Natural killer cell (primary cell): ENCODE measurements at places on chromosomes 2 and 18. TPM values are rescaled to one million over a fixed set of nuclear protein-coding genes. Genes with fewer than 3 reads are reported as not detected.

The ERFE gene
- 0.33 TPM for total RNA-seq

The CFAP221 gene
- not detected for total RNA-seq

The CKAP2L gene
- total RNA-seq = 3.4 TPM

The STARD6 gene
- total RNA-seq = not detected

The GYPC gene
- total RNA-seq = 74.2 TPM

The CPO gene
- not detected for total RNA-seq

The GPBAR1 gene
- total RNA-seq = 1.4 TPM

The TSN gene
- total RNA-seq = 62.5 TPM

The UGGT1 gene
- total RNA-seq = 60.7 TPM

DNA sequence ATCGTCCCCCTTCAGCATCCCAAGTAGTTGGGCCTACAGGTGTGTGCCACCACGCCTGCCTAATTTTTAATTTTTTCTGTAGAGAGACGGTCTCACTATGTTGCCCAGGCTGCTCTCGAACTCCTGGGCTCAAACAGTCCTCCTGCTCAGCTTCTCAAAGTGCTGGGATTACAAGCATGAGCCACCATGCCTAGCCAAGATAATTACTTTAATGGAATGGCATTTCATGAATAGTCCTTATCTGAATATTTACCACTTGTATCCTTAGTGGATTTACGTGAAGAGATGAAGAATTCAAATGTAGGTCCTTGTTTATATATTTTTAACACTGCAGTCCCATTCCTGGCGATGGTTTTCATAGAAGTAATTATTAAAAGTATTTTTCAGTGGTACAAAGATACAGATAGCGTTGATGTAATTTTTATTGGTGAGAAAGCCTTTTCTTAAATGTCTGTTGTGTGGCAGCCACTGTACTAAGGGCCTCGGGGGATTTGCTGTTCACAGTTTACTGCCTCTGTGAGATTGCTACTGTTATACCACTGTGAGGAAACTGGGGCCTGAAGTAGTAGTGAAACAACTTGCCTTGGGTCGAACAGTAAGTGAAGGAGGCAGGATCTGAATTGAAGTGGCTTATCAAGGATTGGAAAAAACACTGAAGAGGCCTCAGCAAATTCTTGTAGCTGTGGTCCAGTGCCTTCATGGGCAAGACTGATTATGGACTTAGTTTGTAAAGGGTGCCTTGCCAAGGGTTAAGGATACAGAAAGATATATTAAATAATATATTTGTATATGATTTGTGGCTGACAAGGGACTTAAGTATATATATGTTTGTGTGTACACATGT is 151.2 kb downstream of the PRPF40A start:
- no peak for DNase-seq

DNA sequence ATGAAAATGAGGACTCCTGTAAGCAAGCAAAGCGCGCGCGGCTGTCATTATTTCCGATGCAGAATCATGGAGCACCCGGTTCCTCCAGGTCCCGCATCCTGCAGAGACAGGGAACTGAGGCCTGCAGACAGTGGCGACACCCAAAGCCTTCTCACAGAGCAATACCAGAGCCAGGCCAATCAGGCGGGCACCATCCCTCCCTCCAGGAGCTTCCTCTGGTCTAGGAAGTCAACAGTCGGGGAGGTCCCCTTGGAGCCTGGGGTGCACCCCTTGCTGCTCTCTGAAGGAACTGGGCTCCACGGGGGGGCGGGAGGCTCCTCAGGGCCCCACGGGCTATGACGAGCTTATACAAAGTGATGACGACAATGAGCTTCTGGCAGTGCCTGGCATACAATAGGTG is 60.3 kb upstream of the HPCAL1 start:
- DNase-seq = no peak

- no peak for DNase-seq
Measured at GRCh38 chr2:36683002-36683401, 13.5 kb upstream of the VIT start.

GRCh38 chr2:187390891-187391290 is 57.2 kb downstream of the CALCRL start:
- DNase-seq = no peak

DNA sequence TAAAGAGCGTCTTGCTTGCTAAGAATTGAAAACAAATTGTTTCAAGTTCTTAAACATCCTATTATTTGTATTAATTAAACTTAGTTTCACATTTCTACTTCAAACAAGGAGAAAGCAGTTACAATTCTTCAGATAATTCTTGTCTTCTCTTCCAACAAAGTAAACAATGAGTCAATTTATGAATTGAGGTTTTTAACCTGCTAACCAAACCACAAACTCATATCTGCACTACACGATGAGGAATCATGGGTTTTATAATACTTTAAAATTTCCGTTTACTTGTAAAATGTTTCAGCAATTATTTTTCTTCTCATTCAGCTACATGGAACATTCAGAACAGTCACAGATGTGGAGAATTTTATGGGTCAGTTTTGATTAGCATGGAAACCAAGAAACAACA is 114.2 kb downstream of the SPIRE1 start:
- no peak for DNase-seq

- DNase-seq = peak; percentile 65
Measured at GRCh38 chr2:69830045-69830905, 815 bp downstream of the GMCL1 start.

DNA sequence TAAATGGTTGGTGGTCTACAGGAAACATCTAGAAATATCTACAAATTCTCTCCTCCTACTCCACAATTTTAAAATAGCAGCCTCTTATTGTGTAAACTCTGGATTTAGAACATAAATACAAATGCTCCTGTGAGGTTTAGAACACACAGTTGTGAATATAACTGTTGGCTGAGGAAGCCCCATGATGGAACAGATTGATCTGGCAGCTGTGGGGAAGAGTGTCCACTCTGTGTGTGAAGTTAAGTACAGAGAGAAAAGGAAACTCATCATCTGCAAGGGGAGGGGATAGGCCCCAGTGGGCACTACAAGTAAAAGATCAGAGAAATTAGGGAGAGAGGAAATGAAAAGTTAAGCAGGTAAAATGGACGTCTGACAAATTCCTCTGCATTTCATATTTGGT is 422.7 kb upstream of the FSHR start:
- DNase-seq = no peak

GRCh38 chr2:188369365-188369764 is 77.7 kb downstream of the GULP1 start:
- no peak for DNase-seq

DNA sequence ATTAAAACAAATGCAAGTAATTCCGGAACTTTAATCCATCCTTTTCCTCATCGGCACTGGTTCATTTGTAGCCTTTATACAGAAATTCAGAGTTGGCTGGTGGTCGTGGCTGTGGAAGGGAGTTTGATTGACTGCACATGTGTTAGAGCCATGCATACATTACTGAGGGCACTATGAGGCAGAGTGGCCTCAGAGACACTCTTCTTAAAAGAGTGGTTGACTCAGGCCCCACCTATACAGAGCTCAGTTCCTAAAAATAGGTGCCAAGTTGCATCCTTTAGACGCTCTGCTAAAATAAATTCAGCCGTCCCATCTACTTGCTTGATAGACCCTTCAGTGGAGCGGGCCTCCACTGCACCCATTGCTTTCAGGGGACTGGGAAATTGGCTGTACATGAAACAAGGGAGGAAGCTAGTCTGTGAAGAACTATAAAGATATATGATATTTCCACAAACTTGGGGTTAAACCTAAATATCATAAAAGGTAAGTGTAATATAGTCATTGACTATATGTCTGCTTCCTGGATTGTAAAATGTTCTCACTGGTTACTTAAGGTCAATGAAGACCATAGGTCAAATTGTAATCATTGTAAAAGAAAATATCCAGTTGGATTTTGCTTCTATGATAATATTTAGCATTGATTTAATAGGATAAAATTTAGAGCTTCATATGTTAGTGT is 298.9 kb downstream of the XIRP2 start:
- DNase-seq = no peak

- no peak for DNase-seq
Measured at GRCh38 chr2:124563426-124563825, 538.3 kb downstream of the CNTNAP5 start.

DNA sequence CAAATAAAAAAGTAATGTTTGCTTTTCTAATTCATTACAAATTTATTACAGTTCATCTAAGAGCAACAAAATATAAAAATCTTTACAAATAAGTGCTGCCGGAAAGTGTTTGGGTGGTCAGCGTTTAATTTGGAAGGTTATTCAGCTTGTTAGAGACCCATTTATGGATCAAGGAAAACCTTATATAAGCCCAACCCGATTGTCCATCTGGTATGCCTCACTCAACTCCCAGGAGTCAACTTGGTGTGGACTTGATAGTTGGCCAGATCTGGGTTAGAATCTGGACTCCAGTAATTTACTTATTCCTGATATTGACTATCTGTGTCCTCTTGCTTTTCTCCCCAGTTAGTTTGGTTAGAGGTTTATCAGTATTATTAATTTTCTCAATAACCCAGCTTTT is 106.2 kb downstream of the KCTD1 start:
- DNase-seq = no peak

DNA sequence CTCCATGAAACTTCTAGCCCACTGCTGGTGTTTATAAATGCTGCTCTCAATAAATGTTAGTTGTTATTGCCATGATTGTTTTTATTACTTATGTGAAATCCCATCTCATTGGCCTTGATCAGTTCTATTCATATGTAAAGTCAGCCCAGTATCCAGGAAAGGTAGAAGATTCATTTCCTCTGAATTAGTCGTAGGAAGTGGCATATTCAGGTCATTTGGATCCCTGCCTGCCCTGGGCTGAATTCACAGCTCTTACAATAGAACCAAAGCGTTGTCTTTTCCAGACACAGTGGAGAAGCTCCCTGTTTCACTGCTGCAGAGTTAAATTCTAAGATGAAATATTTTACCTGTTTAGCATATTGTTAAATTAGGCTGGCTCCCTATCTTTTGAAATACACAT is 70.3 kb downstream of the MAIP1 start:
- DNase-seq = no peak

- no peak for DNase-seq
Measured at GRCh38 chr2:27102329-27102728, 15.8 kb downstream of the KHK start.

GRCh38 chr2:217430916-217431576 is 571.2 kb upstream of the TNP1 start:
- no peak for DNase-seq

DNA sequence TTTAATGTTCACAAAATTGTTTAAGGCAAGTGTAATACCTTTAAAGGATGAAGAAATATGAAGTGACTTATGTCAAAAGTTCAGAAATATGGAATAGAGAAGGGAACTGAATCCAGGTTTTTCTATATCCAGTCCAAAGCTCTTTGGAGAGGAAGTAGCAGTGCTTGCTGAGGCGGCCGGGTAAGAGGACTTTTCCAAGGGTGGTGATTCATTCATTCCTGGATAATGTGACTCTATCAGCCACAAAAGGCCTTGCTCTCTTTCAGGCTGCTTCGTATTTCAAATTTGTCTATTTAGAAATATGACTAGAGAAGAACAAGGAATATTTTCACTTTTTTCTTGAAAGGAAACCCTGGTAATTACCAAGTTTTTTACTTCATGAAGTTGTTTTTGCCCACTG is 830.1 kb upstream of the ZEB2 start:
- no peak for DNase-seq

- DNase-seq = no peak
Measured at GRCh38 chr2:189164746-189165145, 14.8 kb downstream of the COL5A2 start.

GRCh38 chr2:73823916-73824523 is 4.7 kb upstream of the STAMBP start:
- peak; percentile 86 for DNase-seq

DNA sequence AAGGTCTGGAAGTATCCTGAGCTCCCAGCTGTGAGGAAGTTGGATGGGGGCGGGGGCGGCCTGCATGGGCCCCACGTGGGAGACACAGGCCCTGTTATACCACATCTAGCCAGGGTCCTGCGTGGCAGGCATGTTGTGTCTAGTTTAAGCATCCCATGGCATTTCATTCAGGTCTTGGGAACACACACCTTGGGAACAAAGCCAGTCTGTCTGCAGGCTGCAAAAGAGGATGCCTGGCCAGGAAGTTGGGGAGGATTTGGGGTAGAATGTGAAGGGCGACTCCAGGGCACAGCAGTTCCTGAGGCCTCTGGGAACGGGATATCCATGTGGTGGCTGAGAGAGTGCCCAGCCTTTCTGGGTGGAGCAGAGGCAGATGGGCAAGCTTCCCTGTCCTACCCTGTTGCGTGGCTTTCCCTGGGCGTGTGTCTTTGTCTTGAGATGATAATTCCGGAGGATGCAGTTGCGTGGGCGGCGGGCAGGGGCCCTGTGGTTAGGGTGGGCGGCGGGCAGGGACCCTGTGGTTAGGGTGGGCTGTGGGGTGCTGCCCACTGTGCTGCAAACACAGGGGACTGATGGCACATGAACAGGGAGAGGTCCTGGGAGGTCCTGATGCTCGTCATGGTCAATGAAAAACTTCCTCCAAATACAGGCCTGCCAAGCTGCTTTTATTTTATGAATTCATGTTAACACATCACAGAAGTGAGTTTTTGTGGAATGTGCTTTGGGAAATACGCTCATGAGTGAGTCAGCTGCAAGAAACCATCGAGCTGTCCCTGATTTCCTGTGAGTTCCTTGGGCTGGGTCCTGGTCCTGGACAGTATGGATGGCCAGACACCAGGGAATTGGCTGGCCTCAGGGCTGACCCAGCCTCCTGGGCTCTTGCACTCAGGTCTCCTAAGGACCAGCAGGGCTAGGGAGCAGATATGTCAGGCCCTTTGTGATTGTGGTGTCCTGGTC is 90.0 kb upstream of the HS6ST1 start:
- DNase-seq = no peak

- no peak for DNase-seq
Measured at GRCh38 chr2:73822276-73822675, 6.5 kb upstream of the STAMBP start.
